ENCODE measurements at places on chromosomes 4 and X.

DNA sequence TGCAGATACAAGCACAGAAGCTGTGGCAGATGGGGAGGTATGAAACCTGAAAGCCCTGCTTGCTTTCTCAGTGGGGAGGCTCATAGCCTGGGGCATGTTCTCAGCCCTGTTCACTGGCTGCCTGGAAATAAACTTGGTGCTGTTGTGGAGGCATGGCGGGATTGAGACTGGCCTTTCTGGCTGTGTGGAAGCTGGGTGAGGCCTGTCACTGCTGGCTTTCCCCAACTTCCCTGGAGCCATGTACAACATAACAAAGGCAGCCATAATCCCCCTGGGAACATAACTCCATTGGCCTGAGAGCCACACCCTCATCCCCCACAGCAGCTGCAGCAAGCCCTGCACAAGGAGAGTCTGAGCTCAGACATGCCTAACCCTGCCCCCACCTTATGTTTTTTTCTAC lies 237.7 kb upstream of the TLL1 start:
- DNase-seq: no peak

GRCh38 chr4:170014359-170015011 lies 11.7 kb downstream of the MFAP3L start:
- no peak for DNase-seq

GRCh38 chrX:17032351-17032750 lies 85.9 kb downstream of the REPS2 start:
- DNase-seq: no peak

DNA sequence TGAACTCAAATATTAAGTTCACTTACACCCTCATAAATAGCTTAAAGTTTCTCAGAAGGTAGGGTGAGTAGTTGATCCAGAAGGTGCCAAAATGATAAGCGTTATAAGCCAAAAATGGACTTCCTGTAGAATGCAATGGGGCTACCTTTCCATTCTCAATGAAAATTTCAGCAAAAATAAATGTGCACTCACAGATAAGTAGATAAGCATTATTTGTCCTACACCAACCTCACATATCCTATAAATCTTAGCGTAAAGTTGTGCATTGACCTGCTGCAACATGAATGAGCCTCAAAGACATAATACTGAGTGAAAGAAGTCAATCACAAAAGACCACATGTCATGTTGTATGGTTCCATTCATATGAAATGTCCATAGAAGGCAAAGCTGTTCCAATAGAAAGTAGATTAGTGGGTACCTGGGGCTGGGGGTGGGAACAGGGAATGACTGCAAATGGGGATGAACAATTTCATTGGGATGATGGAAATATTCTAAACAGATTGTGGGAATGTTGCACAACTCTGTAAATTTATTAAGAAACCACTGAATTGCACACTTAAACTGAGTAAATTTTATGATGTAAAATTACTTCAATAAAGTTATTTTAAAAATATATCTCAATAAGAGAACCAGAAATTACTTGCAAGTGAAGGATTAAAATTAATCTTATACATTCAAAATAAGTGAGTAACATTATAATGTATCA lies 100.9 kb downstream of the AMELX start:
- DNase-seq: no peak

- DNase-seq: no peak
Measured at GRCh38 chr4:107442538-107443111, 277.4 kb downstream of the PAPSS1 start.

DNA sequence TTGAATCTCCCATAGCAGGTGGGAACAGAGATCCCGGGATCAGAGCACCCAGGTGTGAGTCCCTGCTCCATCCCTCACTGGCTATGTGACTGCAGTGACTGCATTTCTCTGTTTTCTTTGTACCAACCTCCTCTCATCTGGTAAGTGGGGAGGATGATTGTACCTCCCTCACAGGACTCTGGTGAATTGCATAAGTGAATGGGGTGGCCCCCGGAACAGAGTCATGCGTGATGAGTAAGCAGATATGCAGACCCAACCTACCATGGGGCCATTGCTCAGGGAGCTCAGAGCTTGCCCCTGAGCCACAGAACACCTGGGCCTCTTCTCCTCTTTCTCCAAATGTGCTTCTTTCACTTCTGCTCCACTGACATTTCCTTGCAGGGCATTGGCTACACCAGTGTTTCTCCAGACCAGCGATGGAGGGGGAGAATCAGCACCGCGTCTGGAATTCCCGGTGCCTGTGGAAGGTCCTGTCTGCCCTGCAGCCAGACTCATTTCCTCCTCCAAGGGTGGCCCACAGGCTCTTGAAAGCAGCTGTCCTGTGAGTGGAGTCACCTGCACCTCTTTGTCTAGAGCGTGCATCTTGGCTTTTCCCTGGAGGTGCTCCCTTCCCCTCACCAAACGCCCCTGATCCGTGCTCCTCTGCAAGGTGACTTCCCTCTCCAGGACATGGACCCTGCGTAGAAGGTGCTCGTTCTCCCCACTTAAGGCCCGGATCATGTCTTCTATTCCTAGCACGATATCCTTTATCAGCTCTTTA lies 30.0 kb downstream of the C4orf50 start:
- DNase-seq: no peak

- DNase-seq: no peak
Measured at GRCh38 chr4:72378901-72379300, 190.1 kb downstream of the ADAMTS3 start.

DNA sequence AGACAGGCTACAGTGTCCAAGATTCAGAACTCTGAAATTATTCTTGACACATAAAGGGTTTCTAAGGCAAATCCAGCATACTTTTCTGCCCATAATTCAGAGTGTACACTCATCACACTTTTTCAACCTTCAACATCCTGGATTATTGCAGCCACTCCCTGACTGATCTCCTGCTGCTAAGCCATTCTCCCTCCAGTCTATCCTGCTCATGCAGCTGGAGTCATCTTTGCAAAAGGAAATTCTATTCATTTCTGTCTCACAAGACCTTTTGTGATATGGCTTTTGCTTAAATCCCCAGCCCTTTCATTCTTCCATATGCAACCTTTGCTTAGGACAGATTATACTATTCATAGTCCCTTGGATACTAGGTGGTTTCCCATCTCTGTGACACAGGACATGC lies 236.1 kb upstream of the LDB2 start:
- DNase-seq: no peak

GRCh38 chrX:139801397-139801813 lies 93.4 kb upstream of the MCF2 start:
- no peak for DNase-seq

DNA sequence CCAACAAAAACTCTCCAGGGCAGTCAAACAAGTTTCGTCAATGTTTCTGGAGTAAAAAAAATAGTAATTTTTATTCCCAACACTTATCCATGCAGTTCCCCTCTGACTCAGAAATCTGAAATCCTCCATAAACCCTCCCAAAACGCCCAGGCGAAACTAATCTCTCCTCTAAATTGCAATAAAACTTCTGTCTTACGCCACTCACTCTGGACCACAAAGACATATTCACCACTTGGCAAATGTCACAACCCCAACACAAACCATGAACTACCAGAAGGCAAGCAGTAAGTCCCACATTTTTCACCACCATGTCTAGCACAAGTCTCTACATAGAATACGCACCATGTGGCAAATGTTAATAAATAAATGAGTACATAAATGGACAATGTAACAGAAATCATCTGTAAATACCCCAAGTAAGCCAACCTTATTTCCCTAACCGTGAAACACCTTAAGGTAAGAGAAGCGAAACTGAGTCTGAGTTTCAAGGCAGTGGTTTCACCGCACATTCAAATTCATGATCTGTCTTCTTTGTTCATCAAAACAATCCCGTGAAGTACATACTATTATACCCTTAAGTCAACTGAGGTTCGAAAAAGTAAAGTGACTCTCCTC lies 1.6 kb downstream of the PAPSS1 start:
- no peak for DNase-seq

DNA sequence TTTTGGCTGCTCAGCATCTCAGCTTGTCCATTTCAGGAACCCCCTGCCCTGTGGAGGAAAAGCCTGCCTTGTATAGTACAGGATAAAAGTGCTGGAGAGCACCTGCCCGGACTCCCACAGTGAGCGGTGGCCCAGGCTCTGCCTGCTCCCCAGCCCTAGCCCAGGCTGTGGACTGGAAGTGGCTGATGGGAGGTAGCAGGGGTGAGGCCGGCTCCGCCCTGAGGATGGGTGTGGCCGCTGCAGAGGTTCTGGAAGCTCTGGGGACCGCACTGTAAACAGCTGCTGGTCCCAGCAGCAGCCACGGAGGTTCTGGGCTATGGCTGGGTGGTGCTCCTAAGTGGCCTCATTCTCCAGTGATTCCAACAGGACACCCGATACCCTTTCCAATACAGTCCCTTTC lies 56.6 kb upstream of the HELT start:
- DNase-seq: no peak

- no peak for DNase-seq
Measured at GRCh38 chr4:7341491-7342222, 93.1 kb downstream of the PSAPL1 start.

DNA sequence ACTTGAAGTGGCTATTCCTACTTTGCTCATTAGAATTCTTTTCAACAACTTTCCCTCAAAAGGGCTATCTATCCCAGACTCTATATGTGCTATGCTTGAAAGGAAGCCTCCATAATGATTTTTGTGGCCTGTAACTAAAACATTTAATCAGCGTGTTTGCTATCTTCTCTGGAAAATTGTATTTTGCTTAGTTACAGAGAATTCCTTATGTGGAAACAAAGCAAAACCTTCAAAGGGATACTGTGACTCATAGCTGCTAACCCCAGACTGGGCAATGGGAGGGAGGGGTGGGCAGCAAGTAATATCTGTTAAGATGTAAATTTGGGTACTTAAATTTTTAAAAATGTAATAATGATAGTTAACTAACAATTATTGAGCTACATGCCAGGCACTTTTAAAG lies 3.7 kb downstream of the SLC25A14 start:
- DNase-seq: no peak

DNA sequence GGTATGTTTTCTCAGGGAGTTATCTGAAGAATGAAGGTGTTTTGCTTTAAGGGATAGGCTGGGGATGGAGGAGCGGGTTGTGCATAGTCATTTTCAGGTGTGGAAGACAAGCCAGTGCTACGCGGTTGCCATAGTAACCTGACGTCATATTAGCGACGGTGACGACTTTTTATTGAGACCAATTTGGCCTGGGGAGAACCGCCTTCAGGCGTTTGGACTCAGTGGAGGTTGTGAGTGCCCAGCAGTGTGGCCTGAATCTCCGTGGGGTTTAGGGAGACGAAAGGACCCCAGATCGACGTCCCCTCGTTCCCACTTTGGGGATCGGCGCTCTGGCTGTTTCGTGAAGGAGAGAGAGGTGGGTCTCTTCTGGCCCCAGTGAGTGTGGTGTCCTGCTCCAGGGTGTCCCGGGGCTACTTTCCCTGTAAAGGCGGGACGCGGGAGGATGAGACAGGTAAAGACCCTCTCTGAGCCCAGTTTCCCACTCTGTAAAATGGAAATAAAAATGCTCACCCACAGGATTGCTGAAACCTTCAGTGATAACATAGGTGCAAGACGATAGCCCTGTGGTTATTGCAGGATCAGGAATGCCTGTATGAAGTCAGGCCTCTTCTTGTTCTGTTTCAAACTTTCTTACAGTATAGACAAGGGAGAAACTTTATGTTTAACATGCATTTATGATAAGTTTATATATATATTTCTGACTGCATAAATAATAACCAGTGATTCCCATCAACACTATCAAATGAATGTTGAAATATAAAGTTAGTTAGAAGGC lies 48.6 kb downstream of the GPRASP3 start:
- DNase-seq: peak; percentile 60

- DNase-seq: peak; percentile 30
Measured at GRCh38 chrX:151082077-151082948, 94.1 kb upstream of the GPR50 start.

DNA sequence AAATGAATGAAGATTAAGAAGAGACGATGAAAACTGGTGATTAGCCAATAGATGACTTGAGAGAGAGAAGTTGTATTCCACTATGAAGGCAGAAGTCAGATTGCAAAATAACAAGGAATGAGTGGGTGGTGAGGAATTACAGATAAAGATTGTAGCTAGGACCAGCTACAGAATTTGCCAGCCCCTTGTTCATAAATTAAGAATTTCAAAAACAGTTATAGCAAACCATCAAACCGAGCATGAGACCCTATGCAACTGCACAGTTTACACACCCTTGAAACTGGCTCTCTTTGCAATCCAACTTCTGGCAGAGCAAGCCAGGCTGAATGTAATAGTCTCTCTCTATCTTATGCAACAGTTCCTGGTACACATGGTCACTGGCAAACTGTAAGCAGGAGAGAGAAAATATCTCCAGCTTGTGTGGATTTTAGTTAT lies 35.2 kb downstream of the STAP1 start:
- no peak for DNase-seq

- DNase-seq: no peak
Measured at GRCh38 chrX:20989361-20989760, 384.9 kb upstream of the CNKSR2 start.

- no peak for DNase-seq
Measured at GRCh38 chr4:97317671-97318070, 825.6 kb downstream of the STPG2 start.

- no peak for DNase-seq
Measured at GRCh38 chr4:127238956-127239475, 393.7 kb upstream of the INTU start.
